Caki2 (cell line): ENCODE measurements at places on chromosomes 12 and 14.

DNA sequence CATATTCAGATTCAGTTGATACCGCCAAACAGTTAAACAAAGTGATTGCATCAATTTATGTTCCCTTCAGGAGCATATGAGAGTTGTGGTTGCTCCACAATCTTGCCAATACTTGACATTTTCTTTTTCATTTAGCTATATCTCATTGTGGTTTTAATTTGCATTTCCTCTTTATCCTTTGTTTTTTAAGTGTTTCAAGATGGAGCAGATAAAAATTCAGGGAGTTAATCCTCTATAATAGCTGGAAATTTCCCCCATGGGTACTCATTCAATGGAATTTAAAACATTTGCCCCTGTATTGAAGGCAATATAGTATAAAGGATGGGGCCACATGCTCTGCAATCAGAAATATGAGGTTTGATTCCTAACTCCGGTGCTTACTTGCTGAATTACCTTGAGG is 1.1 kb upstream of the EXD2 start:
- DNase-seq, result no peak

GRCh38 chr12:123816896-123817537 is 54.9 kb downstream of the DNAH10 start:
- DNase-seq, result no peak

DNA sequence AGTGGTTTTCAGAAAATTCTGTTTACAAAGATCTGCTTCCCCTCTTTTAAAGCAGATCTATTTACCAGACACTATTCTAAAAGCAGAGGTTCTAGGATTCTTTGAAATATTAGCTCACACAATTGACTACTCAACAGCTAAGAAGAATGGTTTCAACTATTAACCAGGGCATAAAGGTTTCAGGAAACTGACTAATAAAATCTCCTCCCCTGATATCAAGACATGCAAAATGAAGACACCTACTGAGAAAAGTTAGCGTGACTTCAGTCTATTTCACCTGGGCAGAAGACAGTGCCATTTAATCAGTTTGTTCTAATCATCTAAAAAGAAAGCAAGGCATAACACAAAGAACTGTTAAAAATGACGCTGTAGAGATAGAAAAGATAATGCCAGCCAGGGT is 22.2 kb downstream of the DAD1 start:
- DNase-seq, result no peak

- DNase-seq, result no peak
Observed at GRCh38 chr12:132433641-132434395, 56.1 kb upstream of the FBRSL1 start.

GRCh38 chr12:92556637-92557421 is 146.0 kb upstream of the PLEKHG7 start:
- no peak for DNase-seq

GRCh38 chr14:27730204-27730603 is 1036.4 kb upstream of the FOXG1 start:
- no peak for DNase-seq

DNA sequence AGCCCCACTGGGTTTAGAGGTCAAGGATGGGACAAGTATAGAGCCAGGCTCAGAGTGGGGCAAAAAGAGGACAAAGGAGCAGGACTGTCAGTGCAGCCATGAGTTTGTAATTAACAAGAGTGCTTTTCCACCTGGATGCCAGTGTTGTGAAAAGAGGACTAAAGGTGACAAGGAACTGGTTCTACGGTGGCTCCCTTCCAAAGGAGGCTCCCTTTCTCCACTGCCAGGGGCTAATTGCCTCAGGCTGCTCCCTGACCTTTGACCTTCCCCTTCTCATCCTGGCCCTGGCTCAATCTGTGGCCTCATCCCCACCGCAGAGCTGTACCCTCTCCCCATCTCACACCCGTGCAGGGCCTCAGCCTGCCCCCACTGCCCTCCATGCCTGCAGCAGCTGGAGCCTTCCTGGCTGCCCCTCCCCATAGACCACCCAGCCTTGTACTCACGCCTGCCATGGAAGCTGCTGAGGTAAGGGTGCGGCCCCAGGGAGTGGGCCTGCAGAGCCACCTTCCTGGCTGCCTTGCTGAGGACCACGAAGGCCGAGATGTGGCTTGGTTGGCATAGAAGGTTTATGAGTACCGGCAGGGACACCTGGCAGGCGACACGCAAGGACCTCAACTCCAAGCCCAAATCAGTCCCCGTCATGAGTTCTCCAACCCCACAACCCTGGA is 24.8 kb upstream of the FKBP4 start:
- no peak for DNase-seq

- no peak for DNase-seq
Observed at GRCh38 chr14:68709007-68709406, 83.9 kb downstream of the ZFP36L1 start.

DNA sequence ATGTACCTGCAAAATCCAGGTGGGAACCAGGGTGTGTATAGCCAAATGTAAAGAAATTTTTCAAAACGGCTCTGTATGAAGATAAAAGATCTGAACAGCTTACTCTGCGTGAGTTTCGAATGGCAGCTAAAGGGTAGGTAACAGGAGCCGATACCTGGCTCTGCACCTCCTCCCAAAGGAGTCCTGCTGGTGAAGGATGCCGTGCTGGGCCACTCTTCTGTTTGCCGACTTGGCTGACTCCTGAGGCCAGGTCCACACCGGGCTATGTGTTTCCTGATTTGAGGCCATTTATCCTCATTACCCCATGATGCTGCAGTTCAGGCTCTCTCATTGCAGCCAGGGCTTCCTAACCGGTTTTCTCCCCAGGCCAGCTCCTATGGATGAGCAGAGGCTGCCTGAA is 244.6 kb downstream of the SLC41A2 start:
- no peak for DNase-seq

GRCh38 chr12:120368789-120369602 is at the start of gene MSI1:
Gene MSI1 (minus strand): TSS chr12:120369164. CDS start chr12:120369091, 73 bp downstream.
- no peak for DNase-seq

DNA sequence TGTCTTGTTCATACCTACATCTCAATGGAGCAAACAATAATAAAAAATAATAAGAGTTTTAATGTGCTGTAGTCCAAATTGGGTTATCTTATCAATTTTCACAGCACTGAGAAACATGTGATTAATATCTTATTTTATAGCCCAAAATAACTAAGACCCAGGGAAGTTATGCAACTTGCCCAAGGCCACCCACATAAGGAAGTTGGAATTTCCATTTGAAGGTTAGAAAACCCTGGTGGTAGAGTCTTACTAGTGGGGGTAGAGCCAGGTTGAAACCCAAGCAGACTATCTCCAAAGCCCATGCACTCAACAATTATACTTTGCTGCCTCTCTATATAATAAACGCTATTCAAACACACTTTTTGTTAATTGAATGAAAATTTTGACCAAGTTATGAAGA is 270.0 kb upstream of the CAND1 start:
- DNase-seq, result no peak

- DNase-seq, result no peak
Observed at GRCh38 chr12:51200156-51200555, 17.7 kb downstream of the POU6F1 start.

- no peak for DNase-seq
Observed at GRCh38 chr12:67853204-67853603, 136.0 kb upstream of the IFNG-AS1 start.

GRCh38 chr14:93331002-93331727 is 1.7 kb downstream of the BTBD7 start:
- DNase-seq, result peak; percentile 36

DNA sequence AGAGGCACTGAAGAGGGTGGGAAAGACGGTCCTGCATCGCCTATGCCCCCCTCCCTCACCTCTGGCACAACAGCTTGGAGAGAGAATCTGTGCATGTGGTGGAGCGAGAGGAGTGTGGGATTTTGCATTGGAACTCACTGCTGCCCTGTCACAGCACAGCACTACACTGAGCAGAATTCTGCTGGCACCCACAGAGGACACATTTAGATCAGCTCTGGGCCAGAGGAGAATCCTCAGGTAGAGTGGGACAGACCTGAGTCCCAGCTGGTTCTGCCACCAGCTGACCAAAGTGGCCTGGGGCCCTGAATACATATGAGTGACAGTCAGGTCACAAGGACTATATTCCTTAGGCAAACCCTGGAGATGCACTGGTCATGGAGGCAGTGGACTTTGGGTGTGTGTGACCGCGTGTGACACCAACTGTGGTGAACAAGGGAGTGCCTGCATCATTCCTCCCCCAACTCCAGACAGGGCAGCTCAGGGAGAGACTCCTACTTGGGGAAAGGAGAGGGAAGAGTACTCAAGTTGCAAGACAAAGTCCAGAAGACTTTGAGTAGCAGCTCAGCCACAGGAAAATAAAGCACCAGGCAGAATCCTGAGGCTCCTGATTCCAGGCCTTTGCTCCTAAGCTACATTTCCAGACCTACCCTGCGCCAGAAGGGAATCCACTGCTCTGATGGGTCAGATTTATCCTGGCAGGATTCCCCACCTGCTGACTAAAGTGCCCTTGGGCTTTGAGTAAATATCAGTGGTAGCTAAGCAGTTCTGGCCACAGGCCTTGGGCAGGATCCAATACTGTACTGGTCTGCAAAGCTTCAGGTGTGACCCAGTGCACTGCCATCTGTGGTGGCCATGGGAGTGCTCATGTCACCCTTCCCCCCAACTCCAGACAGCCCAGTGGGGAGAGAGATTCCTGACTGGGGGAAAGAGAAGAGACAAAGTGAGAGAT is 10.6 kb upstream of the ACOT1 start:
- no peak for DNase-seq

DNA sequence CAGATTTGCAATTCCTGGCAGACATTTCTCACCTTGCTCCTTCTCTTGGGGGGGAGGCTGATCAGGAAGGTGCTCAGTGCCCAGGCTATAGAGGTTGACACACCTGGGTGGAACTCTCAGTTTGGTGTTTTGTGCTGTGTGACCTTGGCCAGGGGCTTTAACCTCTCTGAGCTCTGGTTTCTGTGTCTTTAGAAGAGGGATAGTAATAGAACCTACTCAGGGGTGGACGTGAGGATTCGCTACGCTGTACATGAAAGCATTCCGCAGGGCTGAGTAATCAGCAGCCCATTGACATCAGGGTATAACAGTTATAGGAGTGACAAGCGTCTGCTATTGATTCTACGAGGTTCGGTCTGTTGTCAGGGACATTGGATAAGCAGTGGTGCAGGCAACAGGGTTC is 98.1 kb downstream of the PHETA1 start:
- no peak for DNase-seq
